ENCODE measurements at places on chromosomes 3 and 15.

DNA sequence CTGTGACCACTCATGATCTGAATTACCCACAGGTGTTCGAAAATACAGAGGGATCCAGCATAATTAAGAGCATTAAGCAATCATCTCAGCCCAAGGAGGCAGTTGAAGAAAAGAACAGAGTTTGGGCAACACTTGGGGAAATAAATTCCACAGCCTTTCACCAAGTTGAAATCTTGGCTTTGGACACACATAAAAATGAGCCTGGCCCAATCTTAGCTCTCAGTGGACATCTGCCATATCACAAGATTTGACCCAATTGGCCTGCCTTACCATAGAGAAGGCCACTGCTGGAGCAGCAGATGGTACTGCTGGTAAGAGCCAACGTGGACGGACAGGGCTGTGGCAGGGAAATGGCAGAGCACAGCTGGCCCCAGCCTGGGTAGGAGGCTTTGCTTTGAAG lies 13.0 kb downstream of the FOXP1 start:
- no peak for DNase-seq

DNA sequence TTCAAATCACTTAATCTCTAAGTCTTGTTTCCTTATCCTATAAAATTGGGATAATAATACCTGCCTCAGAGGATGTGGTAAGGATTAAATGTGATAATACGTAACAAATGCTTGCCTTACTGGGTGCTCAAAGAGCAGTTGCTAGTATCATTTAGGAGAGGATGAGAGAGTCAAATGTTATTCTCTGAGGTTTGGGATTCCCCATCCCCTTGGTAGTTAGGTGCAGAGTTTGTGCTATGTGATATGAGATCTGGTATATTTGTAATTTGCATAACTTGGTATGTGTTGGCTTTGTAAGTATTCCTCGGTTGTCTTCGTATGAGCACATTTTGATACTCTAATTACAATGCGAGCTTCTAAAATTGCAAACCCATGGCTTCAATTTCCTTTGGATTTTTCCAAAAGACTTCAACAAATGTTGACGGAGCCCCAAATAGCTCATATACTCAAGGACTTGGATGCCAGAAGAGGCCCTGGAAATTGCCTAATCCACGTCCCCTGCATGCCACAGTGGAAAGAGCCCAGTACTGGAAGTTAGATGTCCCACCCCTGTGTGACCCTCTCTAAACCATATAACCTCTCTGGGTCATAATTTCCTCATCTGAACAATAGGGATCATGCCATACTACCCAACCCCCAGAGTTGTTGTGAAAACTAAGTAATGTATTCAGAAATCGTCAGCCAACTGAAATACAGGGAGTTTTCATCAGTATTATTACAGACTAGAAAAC lies 85.0 kb downstream of the FBN1 start:
- no peak for DNase-seq

DNA sequence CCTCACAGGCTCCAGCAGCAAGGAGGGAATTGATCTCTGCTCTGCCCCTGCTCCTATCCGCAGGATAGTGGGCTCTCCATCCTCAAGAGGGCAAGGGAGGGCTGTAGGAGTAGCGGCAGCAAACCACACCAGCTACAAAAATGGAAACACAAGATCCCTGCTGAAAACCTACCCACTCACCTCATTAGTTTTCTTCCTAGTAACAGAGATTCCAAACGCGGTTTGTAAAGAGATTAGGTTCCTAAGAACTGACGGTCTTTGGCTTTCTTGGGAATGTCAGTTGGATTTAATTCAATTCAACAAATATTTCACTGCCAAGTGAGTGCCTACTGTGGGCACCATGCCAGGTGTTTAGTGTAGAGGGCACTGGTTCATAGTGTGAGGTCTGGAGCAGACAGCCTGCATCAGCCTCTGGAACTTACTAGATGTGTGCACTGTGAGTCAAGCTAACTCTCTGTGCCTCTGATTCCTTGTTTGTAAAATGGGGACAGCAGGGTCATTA lies 84.7 kb downstream of the MRPL46 start:
- DNase-seq, result no peak

DNA sequence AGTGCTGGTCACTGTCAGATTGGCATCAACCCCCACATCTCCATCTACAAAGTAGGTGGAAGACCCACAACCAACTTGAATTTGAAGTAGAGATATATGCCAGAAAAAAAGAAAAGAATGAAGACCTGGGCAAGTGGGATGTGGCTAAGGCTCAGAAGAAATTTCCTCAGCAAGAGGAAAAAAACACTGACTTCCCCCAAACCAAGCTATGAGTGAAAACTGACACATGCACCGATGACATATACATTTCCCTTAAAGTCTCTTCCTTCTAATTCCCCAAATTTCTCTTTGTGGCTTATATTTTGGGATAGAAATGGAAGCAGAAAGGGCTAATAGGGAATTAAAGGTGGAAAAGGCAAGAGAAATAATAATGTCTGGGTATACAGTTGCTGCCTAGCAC lies 59.0 kb downstream of the CYP19A1 start:
- DNase-seq, result no peak

DNA sequence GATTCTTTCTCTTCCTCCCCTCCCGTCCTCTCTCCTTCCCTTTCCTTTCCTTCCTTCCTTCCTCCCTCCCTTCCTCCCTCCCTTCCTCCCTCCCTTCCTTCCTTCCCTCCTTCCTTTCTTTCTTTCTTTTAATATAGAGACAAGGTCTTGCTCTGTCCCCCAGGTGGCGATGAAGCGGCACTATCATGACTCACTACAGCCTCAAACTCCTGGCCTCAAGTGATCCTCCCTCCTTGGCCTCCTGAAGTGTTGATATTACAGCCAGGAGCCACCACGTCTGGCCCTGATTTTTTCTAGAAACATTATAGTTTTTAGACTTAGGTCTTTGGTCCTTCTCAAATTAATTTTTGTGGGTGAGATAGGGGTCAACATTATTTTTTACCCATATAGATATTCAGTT lies 15.5 kb downstream of the GRM2 start:
- DNase-seq, result no peak

DNA sequence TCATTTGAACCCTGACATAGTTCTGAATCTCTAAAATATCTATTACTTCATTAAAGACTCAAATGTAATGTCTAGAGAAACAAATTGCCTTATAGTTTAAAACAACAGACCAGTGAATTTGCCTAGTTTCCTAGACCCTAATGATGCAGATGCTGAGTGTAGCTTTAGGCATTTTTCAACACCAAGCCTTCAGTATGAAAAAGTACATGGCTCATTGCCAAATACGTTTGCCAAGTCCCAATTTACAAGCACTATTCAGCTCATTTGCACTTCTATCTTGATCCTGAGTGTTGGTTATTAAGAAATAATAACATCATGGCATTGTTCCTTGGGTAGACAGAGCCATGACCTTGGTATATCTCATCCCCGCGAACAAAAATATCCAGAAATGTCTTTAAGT lies 46.8 kb downstream of the EOMES start:
- no peak for DNase-seq

DNA sequence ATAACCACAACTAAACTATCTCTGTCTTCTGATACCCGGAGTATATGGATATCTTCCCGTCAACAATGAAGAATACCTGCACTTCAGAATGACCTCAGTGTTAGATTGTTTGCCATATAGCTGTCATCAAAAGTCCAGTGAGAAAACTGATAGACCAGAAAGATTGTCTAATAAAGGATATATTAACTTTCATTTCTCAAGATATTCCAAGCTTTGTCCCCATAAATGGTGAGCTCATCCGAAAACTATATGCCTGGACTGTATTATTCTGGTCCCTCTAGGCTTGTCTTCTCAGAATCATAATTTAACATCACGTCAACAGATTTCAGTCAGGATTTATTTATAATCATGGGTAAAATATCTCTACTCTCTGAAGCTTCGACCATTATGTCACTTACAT lies 100.5 kb downstream of the ATP8B4 start:
- DNase-seq, result no peak

Data from stimulated activated CD4-positive, alpha-beta T cell treated with anti-CD3 and anti-CD28 coated beads, Interleukin-15, amount 100 ng/mL, for 1 hour (primary cell).